Effector memory CD4-positive, alpha-beta T cell (primary cell): ENCODE measurements at places on chromosomes 16 and 17.

DNA sequence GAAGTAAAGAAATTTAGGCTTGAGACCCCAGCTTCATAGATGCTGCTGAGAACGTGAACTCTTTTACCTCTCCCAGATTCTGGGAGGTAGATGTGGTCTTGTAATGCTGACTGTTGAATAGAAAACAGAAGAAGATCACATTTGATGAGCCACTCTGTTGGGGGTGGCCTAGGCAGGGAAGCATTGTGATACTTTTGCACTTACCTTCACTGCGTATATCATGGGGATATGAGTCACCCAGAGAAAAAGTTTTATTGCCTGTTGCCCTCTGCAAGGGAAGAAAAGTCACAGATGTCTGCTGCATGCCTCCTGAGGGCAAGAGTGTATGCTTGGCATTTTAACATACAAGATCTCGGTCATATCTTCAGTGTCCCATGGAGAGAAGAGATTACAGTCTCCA is 365.4 kb downstream of the SNX29 start:
- DNase-seq = no peak

DNA sequence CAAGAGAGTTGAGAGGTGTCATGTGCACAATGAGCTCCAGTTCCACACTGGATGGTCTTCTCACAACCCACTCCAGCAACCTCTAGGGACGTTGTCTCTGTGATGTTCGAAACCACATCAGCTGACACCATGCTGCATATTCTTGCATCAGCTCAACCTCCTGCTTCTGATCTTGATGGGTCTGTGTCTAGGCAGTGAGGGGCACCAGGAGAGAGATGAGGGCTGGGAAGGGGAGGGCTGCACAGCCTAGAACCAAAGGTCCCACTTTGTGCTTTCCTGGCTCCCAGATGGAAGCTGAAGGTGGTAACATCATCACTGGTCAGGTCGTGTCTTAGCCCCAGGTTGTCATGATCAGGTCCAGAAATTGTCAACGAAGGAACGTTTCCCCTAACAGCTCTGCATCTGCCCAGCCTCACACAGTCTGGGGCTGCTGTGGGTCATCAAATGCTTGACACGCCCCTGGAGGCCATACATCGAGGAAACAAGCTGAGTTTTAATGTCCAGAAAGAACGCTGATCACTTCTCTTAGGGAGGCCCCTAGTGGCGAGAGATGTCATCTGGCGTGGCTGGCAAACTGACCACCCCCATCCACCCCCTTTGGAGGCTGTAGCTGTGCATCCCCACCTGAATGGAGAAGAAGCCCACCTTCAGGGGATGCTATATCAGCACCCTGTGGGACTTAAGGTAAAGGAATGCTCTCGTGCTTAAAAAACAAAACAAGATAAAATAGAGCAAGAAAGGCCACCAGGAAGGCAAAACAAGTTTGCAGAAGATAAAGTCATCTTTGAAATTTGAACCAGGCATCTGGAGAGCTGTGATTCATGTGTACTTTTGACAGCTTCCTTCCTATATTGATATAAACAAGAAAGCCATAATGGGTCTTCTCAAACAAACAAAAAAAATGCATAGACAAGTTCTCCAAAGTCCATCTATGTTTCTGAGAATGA is 58.3 kb downstream of the WIPI1 start:
- DNase-seq = no peak

DNA sequence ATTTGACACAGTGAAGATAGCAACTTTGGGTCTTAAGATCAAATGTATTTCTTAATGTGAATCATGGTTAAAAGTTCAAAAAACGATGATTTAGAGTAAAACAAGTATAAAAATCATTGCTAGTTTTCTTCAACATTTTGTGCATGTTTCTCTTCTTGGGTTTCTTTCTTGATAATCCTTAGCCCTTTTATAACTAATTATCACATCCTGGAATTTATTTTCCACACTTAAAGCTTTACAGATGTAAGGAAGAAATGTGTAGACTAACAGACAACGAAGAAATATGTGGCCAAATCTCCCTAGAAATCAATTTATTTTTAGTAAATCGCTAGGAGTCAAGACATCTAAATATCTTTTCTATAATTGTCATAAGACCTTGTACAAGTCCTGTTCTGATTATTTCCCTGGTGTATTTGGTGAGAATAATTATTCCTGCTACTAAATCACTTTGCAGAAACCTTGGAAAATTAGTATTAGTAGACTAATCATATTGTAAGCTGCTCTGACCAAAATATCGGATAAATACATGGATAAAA is 4.9 kb downstream of the NACA2 start:
- no peak for DNase-seq

GRCh38 chr16:117379-118365 is 20.8 kb downstream of the NPRL3 start:
- DNase-seq = peak; percentile 46

DNA sequence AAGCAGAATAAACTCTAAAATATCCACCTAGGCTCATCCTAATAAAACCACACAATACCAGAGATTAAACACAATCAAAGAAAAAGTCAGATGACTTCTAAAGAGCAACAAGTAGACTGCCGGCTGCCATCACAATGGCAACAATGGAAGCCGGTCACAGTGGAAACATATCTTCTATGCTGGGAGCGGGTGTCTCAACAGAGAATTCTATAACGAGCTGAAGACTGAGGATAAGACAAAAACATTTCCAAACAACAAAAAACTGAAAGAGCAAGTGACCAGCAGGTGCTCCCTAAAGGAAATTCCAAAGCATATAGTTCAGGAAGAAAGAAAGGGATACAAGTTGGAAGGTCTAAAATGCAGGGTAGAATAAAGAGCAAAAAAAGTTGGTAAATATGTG is 8.9 kb downstream of the NSMCE1 start:
- DNase-seq = no peak
